NCI-H1436 (cell line): ENCODE measurements at places on chromosomes 4 and X.

- DNase-seq, result no peak
These were observed 55.4 kb downstream of the CC2D2A start for GRCh38 chr4:15525080-15525479.

- DNase-seq, result peak; percentile 30
These were observed 723 bp downstream of the NKX6-1 start for GRCh38 chr4:84498203-84498934.

DNA sequence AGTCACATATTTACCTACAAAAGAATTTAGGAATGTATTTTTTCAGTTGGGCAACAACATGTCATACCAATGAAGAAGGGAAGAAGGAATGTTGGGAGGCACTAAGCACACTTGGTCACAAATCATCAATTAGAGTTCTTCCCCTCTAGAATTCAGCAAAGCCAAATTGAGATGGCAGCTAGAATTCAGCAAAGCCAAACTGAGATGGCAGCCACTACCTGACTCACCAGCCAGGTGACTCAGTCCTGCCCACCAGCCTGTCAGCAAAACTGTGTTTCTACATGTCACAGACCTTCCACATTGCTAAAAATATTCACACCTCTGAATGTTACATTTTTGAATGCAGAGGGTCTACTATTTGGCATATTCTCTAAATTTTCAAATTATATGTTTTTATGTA, 63.2 kb upstream of the NOCT start:
- no peak for DNase-seq

DNA sequence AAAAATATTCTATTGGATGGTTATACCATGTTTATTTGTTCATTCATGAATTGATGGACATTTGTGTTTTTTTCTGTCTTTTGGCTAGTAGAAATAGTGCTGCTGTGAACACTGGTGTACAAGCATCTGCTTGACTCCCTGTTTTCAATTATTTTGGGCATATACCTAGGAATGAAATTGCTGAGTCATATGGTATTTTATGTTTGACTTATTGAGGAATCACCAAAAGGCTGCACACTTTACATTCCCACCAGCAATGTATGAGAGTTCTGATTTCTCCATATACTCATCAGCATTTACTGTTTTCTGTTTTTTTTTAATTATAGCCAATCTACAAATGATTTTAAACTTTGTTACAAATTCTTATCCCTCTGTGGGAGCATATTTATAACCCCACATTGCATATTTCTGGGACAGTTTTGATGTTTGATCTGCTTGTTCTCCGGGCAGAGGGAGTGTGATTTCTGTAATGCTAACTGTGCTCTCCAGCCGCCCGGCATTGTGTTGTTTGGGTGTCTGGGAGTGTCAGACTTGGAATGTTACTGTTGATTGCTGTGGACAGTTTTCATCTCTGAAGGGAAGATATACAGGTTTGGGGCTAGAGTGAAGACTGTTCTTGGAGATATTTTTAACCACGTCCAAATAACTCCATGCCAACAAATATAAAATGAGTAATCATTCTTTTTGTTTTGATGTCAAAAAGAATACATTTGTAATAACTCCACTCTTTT, 60.5 kb upstream of the PGRMC2 start:
- DNase-seq, result no peak

GRCh38 chr4:170110285-170110672, 20.5 kb upstream of the AADAT start:
- DNase-seq, result no peak

DNA sequence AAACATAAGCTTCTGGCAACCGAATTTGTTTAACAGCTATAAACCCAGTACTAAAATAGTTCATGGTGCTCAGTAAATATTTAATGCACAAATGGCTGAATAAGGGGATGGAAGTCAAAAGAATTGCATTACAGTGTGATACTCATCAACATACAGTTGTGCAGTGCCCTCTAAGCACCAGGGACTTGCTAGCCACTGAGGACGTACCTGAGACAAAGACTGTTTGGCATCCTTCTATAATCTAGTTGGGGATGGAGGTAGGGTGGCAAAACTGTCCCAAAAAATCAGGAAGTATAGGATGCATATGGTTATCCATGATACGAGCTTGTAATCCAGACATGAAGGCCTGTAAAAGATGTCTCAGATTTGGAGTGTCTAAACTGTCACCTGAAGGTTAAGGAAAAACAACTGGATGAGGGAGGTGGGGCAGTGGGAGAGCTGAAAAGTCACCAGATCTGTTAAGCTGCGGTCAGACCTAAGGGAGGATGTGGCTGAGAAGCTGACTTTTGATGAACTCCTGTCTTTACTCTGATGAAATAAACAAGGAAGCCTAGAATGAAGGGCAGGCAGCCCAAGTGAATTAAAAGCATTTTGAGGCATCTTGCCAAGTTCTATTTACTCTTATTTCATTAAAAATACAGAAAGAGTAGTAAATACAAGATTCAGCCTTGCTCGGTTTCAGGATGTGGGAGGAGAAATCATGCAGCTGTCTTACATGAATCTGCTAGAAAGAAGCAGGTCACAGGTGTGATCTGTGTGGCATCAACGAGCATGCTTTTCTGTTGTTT, 12.0 kb upstream of the CD38 start:
- DNase-seq, result no peak

DNA sequence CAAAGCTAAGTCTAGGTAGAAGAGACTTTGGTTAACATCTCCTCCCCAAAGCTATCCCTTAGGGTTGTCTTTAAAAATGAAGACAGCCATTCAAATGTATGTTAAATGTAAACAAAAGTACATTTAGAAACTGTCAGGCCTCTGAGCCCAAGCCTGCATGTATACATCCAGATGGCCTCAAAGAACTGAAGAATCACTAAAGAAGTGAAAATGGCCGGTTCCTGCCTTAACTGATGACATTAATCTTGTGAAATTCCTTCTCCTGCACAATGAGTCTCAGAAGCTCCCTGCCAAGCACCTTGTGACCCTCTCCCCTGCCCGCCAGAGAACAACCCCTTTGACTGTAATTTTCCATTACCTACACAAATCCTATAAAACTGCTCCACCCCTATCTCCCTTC, 377.9 kb downstream of the FAM133A start:
- DNase-seq, result no peak

DNA sequence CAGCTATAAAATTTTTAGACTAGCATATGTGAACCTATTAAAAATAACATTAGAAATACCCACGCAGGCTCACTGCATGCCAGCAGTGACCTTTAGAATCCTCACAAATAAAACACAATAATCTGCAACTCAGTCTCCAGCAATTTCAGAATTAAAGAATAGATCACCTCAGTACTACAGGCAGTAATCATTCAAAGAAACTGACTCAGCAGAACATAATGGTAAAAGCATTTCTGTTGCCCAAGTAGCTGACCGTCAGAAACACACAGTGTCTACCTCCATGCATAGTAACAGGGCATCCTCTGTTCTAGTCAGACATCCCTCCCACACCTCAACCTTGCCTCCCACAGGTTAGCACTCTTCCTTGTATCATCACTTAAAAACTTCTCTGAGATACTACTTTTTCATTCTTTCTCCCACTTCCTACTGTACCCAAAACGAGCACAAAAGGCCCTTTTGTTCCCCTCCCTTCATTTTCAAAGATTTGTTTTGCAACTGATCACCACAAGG, 65.7 kb upstream of the BEND2 start:
- no peak for DNase-seq

GRCh38 chr4:106019771-106020170, 124.5 kb downstream of the NPNT start:
- no peak for DNase-seq

DNA sequence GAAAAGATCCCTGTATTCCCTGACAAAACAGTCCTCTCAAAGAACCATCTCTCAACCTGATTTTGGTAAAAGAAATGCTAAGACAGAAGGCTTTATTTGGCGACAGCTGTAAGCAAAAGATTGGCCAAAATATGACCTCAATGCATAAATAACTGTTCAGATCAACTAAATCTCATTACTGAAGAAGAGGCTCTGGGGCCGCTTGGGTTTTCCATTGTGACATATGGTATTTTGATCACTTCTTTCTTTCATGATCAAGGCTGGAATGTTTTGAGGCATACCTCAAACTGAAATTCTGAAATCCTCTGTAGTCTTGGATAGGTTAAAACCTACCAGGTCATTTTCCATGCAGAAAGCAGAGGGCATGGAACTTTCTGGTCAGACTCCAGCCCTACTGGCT, 106.3 kb downstream of the C4orf51 start:
- no peak for DNase-seq

GRCh38 chr4:33831442-33832066, 2412.8 kb downstream of the ARAP2 start:
- no peak for DNase-seq
